Ecto neural progenitor cell (in vitro differentiated cells): ENCODE measurements at places on chromosomes 2 and 18.
A peak's percentile ranks its signal among the peaks of the same experiment; 100 is the strongest.

GRCh38 chr2:216385478-216385877 is 13.2 kb upstream of the MARCHF4 start:
- no peak for DNase-seq

DNA sequence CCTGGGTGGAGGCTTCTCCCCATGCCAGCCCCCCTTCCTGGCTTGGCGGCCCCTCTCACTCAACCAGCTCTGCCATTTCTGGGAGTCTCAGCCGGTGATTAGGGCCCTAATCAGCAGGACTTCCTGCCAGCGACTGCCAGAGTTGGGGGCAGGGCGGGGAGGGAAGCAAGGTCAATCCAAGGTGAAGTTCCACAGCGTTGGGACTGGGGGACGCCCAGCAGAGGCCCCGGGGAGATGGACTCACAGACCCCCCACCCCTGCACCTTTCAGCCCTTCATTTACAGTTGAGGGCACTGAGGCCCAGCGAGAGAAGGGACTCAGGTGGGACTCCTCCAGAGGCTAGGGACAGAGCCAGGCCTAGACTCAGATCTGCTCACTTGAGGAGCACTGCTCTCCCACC is 65.3 kb downstream of the TNS1 start:
- DNase-seq, result no peak

- DNase-seq, result no peak
Observed at GRCh38 chr18:45753286-45753685, 29.3 kb downstream of the SLC14A1 start.

- no peak for DNase-seq
Observed at GRCh38 chr18:33404244-33404873, 36.2 kb downstream of the CCDC178 start.

- DNase-seq, result peak; percentile 91
Observed at GRCh38 chr2:232327105-232328031, 51.2 kb upstream of the ALPP start.

DNA sequence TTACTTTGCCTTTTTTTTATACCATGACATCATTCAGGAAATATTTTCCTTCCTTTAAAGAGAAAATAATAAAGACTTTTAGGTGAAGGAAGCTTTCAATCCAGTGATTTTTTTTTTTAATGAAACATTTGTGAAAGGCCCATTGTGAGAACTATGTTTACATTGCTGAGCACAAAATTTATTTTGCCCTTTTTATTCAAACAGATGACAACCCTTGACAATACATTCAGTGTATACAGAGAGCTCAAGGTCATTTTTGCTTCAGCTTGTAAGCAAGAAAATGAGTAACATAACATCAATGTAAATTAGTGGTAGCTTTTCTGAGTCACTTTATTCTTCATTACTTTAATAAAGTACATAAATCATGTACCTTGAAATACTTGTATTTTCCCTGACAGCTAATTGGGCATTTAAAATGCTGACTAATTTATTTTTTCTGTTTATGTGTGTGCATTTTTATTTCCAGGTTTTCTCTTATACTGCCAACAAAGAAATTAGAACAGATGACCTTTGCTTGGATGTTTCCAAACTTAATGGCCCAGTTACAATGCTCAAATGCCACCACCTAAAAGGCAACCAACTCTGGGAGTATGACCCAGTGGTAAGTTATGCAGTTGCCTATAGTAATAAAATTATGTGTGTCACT is 121.6 kb downstream of the GALNT1 start:
- no peak for DNase-seq

- DNase-seq, result no peak
Observed at GRCh38 chr2:85534881-85535280, 4.1 kb upstream of the MAT2A start.

- DNase-seq, result no peak
Observed at GRCh38 chr2:65420712-65421431, 11.5 kb downstream of the SPRED2 start.

- no peak for DNase-seq
Observed at GRCh38 chr2:96847586-96847985, 3.8 kb upstream of the ANKRD23 start.

DNA sequence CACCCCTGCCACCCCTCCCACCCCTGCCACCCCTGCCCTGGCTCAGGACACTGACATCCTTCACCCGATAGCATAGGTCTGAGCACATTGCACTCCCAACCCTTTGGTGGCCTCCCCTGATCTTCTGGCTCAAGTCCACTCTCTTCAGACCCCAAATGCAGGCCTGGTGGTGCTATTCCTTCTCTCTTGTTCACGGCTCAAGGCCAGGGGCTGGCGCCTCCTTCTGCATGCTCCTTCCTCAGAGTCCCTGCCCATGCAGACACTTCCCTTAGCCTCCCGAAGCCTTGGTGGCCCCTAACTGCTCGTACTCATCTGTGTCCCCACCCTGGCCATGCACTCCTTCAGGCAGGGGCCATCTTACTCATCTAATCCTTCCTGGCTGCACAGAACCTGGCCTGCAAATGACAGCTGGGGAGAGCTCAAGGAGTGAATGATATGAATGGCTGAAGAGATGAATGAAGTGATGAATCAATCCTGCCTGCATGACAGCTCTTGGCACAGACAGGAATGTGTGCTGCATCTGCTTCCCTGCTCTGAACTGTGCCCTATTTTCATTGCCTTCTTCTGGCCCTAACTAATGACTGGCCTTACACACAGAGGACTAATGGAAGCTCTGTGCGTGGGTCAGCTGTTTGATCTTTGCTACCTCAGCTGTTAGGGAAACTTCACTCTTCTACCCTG is 290.8 kb downstream of the DYSF start:
- no peak for DNase-seq

- no peak for DNase-seq
Observed at GRCh38 chr2:20440001-20440560, 6.8 kb upstream of the RHOB start.

DNA sequence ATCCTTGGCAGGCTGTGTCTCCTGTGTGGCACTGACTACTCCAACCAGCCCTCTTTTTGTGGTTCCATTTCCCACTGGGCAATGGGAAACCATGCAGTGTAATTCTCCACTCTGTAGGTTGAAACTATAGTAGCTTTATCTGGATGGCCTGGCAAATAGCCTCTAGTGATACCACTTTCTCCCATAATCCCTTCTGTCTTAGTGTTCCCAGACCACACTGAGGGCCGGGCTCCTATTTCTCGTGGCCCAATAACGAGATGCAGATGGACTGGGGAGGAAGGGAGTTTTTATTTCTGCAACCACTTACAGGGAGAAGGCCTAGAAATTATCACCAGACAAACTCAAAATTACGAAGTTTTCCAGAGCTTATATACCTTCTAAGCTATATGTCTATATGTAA is 24.7 kb downstream of the SKA1 start:
- no peak for DNase-seq

DNA sequence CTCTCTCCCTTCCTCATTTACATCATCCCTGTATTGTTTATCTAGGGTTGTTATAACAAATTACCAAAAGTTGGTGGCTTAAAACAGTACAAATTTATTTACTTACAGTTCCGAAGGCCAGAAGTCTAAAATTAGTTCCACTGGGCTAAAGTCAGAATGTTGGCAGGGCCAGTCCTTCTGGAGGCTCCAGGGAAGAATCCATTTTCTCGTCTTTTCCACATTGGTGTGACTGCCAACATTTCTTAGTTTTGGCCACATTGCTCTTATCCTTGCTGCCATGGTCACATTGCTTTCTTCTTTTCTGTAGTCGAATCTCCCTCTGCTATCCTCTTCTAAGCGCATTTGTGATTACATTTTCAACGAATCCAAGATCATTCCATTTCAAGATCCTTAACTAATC is 34.7 kb downstream of the ICOS start:
- DNase-seq, result no peak

DNA sequence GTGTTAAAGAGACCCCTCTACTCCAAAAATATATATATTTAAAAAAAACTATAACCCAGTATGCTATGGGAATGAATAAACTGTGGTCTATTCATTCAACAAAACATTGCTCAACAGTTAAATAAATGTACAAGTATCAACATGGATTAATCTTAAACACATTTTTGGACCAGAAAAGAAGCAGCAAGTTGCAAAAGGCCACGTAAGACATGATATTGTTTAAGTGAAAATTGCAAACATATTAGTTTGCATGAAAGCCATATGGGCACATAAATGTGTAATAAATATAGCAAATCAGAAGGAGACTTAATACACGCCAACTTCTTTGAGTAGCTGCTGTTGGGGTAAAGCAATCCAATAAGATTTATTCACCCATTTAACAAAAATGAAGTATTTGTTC is 321.5 kb downstream of the FBXO15 start:
- no peak for DNase-seq
